ENCODE measurements at places on chromosomes 6 and 20.
A peak's percentile ranks its signal among the peaks of the same experiment; 100 is the strongest.

DNA sequence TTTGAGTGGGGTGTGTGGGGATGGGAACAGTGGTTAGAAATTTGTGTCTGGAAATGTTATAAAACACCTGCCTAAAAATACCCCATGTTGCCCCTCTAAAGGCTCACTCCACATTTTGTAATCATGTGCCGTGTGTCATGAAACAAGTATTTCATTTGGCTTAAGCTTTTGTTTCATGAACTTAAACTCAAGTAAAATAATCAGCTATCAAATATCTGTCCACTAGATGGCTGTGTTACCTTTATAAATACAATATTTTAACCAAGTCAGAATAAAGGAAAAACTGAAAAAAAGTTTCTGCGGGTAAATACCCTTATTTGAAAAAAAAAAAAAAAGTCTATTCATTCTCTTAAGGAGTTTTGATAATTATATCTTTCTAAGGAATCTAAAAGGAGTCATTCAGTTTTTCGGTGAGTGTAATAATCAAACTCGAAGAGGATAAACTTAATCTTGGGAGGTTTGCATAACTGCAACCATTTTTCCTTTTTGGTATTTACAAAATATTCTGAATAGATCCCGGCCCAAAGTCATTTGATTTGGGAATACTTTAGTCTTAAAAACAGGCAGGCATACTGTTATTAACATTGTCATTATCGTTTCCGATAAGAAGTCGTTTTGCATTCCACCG lies 29.9 kb upstream of the MTRF1L start:
- DNase-seq = no peak

DNA sequence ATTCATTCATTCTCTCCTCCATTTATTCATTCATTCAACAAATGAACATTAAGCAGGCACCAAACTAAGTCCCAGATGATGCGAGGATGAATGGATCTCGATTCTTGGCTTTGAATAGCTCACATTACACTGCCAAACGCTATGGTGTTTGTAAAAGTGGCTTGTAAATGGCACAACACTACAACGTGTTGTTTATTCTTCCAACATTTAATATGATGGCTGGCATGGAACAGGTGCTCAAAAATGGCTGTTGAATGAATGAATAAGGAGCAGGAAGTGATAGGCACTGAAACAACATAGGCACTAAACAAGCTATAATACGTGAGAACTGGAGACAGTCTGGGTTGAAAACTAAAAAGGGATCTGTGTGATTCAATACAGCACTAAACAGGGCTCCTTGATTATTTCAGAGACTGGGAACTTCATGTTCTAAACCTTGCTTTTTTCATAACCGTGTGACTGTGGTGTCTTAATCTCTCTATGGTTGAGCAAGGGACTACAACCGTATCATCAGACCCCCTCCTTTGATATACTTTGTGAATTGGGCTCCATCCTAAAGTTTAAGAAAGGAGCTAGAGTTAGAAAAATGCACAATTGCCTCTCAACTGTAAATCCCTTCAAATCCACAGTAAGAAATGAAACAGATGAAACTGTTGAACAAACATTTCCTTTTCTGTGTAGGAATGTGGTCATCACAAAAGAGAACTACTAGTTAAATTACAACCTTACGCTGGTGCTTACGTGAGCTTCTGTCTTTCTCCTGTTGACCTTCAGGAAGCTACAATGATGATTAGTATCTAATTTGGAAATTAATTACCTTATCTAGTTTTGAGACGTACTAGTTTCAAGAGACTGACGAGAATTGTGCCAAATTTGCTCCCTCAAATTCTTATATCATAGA lies 16.9 kb upstream of the SLC16A10 start:
- no peak for DNase-seq

- DNase-seq = no peak
Measured at GRCh38 chr6:49787176-49787575, at the start of gene PGK2. TSS of gene PGK2 (minus strand) at chr6:49787285. CDS start at chr6:49787187, 98 bp downstream.

GRCh38 chr20:6769903-6770785 lies 2.7 kb downstream of the BMP2 start:
- no peak for DNase-seq

- no peak for DNase-seq
Measured at GRCh38 chr6:91045161-91045560, 458.3 kb upstream of the MAP3K7 start.

DNA sequence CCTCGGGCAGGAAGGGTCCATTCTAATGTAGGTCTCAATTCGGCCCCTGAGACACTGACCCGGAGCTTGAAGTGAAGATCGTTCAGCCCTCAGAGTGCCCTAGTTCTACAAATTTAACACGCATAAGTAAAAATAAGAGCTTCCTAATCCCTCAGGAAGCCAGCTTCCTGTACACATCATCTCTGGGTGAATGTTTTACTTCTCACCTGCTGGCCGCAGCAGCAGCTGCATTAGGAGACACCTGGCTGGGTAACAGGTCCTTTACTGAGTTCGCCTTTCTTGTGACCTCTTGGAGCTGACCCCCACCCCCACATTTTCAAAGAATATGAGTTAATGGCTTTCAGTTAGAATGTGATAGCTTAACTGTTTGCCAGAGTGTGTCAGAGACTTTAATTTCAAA lies 165.0 kb downstream of the SMOC2 start:
- DNase-seq = no peak

- DNase-seq = peak; percentile 31
Measured at GRCh38 chr6:96907498-96907897, 9.8 kb upstream of the NDUFAF4 start.

DNA sequence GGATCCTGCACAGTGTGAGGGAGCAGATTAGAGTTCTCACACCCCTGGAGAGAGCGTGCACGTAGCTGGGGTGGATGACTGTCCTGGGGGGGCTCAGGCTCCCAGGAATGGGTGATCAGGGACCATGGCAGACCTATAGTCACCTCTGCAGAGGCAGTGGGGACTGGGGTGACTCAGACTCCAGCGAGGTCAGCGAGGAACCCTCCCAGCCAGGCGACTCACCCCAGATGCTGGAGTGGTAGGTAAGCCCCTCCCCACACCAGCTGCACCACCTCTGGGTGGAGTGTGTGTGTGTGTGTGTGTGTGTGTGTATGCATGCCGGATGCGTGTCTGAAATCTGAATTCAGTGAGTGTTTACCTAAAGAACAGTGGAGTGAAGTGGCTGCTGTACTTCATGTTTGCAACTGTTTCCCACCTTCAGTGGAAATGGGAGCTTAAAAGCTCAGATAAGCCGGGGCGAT lies 17.4 kb upstream of the GTSF1L start:
- no peak for DNase-seq

DNA sequence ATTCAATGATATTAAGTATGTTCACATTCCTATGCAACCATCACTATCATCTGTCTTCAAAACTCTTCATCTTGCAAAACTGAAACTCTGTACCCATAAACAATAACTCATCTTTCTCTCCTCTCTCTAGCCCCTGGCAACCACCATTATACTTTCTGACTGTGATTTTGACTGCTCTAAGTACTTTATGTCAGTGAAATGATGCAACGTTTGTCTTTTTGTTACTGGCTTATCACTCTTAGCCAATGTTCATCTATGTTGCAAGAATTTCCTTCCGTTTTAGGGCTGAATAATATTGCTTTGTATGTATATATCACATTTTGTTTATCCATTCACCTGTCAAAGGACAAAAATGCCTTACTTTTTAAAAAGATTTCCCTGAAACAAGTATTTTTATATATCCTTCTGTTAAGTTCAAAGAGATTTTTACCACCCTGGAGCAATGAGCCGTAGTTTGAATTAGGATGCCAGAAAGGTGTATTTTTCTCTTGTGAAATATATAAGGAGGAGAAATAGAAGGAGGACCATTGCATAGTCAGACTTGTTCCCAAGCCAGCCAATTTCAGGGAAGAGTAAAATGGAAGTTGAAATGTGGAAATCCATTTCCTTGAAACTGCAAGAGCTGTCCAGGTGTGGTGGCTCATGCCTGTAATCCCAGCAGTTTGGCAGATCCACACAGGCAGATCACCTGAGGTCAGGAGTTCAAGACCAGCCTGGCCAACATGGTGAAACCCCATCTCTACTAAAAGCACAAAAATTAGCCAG lies 4.0 kb upstream of the CGAS start:
- no peak for DNase-seq

GRCh38 chr6:5159162-5159561 lies 74.0 kb downstream of the PPP1R3G start:
- no peak for DNase-seq

- DNase-seq = no peak
Measured at GRCh38 chr6:113820761-113821160, 36.4 kb upstream of the MARCKS start.

DNA sequence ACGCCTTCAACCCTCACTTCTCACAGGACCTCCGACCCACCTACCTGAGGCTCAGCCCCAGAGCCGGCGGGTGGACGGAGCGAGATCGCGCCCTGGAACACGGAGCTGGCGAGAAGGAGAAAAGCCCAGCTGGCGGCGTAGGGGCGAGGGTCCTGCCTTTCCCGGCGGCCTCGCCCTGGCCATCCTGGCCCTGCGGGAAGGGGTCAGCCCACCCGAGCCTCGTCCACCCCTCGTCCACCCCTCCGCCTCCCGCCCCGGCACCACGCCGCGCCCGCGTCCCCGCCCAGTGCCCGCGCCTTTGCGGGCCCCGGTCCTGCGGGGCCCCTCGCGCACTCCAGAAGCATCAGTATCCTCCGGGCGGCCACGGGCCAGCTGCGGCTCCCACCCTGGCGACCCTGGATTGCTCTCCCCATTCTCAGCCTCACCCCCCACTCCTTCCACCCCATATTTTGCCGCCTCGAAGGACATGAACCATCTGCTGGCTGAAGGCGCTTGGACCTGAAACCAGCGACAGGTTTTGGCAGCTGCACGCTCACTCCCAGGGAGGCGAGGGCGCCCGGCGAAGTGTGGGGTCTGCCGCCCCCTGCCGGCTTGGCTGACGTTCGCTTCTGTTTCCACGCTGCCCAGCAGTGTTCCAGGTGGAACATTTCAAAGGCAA lies 65.1 kb downstream of the PLG start:
- DNase-seq = peak; percentile 38

- DNase-seq = no peak
Measured at GRCh38 chr20:57650266-57650665, 30.0 kb upstream of the ZBP1 start.

- peak; percentile 40 for DNase-seq
Measured at GRCh38 chr6:109454496-109455436, 806 bp downstream of the MICAL1 start.

DNA sequence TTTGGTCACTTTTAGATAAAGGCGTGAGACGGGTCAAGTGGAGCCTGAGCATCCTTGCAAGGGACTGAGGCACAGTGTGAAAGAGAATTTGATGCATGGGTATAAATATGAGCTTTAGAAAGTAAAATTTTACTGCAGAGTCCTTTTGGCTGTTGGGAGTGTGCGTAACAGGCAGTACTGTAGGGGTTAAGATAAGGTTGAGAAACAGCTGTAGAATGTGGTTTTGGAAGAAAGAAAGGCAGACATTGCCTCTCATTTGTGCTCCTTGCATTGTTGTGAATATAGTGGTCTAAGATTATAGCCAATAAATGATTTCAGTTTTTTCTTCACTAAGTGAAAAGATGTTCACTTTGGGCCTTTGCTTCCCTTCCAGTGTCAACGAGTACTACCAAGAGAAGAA lies 73.0 kb downstream of the RREB1 start:
- DNase-seq = no peak

- no peak for DNase-seq
Measured at GRCh38 chr20:40960521-40960956, 68.1 kb upstream of the TOP1 start.

DNA sequence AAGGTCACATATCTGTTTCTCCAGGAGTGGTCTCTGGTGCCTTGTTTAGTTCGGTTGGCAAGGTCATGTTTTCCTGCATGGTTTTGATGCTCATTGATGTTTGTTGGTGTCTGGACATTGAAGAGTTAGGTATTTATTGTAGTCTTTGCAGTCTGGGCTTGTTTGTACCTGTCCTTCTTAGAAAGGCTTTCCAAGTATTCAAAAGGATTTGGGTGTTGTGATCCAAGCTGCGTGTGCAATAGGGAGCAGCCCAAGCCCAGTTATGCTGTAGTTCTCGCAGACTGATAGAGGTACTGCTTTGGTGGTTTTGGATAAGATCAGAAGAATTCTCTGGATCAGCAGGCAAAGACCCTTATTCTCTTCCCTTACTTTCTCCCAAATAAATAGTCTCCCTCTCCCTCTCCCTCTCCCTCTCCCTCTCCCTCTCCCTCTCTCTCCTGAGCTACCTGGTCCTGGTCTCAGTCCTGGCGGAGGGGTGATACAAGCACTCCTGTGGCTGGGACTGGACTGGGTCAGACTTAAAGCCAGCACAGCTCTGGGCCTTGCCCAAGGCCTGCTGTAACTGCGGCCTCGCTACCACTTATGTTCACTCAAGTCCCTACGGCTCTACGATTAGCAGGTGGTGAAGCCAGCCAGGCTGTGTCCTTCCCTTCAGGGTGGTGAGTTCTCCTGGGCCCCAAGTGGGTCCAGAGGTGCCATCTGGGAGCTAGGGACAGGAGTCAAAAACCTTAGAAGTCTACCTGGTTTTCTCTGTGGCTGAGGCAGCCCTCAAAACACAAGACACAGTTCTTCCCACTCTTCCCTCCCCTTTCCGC lies 27.3 kb upstream of the GRM4 start:
- DNase-seq = no peak

- peak; percentile 98 for DNase-seq
Measured at GRCh38 chr20:31723319-31724078, 831 bp upstream of the BCL2L1 start.

GRCh38 chr6:1766654-1767053 lies 156.9 kb downstream of the FOXC1 start:
- DNase-seq = no peak

- no peak for DNase-seq
Measured at GRCh38 chr6:166929542-166930189, 26.7 kb downstream of the RNASET2 start.

DNA sequence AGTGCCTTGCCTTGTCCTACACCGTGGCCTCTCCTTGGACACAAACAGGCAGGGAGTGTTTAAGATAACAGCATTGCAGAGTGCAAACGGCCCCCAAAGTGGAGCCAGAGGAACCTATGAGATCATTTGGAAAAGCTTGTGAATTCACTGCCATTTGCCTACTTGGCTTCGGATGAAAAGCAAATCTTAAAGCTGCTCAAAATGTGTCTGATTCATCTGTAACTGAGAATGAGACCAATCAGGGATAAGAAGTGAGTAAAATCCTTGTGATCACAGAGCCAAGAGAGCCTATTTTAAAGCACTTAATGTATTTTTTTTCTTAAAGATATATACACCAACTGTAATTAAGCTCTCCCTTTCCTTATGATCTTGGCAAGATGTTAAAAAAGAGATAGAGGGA lies 65.7 kb upstream of the BACH2 start:
- DNase-seq = no peak

GRCh38 chr6:31366693-31367470 lies 9.9 kb upstream of the HLA-B start:
- peak; percentile 78 for DNase-seq

- peak; percentile 10 for DNase-seq
Measured at GRCh38 chr6:134352786-134353480, 35.0 kb upstream of the SGK1 start.

- no peak for DNase-seq
Measured at GRCh38 chr20:36210436-36211021, 25.7 kb upstream of the AAR2 start.

All from stimulated activated CD4-positive, alpha-beta T cell treated with anti-CD3 and anti-CD28 coated beads, Interleukin-15, amount 100 ng/mL, for 48 hours (primary cell).